ENCODE measurements at places on chromosomes 2 and 18.

GRCh38 chr2:134261398-134262131 lies 7.7 kb downstream of the MGAT5 start:
- no peak for DNase-seq

GRCh38 chr2:166610180-166610912 lies 116.3 kb upstream of the SCN7A start:
- peak; percentile 63 for DNase-seq

- no peak for DNase-seq
These were observed 1343.2 kb upstream of the LRRTM1 start for GRCh38 chr2:81647715-81648230.

GRCh38 chr2:113768770-113769169 lies 12.3 kb upstream of the SLC35F5 start:
- no peak for DNase-seq

- DNase-seq, result no peak
These were observed 64.3 kb upstream of the PSMD14 start for GRCh38 chr2:161243905-161244304.

DNA sequence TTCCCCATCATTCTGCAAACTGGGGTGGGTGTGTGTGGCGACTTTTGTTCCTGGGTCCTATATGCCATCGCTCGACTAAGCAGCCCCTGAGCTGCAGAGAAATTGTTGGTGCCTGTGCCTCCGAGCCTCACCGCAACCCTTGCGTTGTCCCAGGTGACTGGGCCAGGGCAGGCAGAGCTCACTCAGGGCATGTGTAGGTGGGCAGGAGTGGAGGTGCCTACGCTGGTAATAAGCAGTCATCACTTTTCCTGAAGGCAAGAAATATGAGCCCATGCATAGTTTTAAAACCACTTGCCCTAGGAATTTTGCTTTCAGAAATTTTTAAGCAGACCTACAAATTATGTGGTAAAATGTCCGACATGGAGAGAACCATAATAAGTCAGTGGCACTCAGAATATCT lies 197.8 kb downstream of the SMAD7 start:
- no peak for DNase-seq

DNA sequence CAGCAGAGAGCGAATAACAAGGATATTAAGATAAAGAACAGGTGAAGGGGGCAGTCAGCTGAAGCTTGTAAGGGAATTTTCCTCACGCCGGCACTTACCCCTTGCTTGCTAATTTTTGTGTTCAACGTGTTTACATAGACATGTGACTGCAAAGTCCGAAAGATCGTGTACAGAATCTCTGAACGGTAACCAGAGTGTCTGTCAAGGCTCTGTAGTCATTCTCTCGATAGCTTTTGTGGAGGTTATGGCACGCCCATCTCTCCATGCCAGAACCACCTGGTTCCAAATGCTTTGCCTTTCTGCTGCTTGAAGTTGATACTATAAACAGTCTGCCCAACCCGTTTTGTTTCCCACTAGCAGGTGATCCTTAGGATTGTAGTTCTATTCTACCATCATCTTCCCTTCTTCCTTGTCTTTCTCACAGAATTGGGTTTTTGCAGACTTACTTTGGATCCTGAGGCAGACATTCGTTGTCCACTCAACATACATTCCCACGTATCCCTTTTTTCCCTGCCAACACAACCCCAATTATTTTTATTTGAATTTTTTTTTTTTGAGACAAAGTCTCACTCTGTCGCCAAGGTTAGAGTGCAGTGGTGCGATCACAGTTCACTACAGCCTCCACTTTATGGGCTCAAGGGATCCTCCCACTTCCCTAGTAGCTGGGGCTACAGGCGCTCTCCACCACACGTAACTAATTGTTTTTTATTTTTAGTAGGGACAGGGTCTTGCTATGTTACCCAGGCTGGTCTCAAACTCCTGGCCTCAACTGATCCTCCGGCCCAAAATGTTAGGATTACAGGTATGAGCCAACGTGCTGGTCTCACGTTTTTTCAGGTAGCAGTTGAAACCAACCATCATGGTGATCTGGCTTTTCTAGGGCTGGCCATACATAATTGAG lies 1.3 kb upstream of the USP34 start:
- no peak for DNase-seq

- DNase-seq, result no peak
These were observed 63.9 kb downstream of the GYPC start for GRCh38 chr2:126719833-126720351.

DNA sequence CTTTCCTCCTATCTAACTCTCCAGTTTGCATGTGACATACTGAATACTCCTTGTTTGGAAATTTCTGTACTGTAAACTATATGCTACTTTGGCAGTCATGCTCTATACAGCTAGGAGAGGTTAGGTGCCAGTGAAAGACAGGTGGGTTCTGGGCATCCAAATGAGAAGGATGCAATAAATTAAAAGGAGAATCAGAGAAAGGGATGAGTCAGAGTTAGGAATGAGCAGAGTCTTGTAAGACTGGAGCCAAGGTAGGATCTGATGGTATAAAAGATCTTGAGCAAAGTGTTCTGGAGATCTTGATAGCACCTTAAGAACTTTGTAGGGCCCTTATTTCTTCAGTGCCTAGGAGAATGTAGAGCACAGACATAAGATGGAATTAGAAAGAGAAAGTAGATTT lies 58.7 kb upstream of the STAM2 start:
- no peak for DNase-seq

DNA sequence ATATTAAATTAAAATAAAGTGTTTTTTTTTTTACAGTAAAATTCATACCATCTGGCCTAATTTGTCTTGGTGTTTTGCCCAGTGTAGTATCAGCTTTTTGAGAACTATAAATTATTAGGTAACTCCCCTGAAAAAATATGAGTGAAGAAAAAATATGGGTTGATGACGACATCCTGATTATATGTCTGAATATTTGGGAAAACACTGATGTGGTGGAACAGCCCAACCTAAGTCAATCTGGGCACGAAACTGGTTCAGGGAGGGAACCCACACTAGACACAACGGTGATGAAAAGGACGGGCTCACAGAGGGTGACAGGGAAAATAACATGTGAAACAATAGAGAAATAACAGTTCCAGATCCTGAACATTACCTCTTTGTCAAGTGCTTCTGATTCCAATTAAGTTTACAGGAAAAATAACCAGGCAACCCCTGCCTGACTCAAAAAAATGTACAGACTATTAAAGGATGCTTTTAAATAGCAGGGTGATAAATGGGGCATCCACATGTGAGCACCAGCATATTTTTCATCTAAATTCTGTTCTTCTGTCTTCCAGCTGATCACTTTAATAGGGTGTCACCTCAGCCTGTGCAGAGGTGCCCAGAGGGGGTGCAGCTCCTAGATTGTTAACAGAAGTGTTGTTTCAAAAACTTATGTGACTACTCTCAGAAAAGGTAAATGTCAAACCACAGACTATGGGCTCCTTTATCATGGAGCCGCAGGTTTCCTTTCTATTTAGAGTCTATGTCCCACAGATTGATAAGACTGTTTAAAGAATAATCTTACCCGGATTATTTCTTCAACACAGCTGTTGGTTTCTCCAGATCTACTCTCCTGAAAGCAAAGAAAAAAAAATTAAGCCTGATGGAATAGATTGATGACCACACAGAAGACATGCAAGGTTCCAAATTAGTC lies 305.4 kb downstream of the AFF3 start:
- no peak for DNase-seq

DNA sequence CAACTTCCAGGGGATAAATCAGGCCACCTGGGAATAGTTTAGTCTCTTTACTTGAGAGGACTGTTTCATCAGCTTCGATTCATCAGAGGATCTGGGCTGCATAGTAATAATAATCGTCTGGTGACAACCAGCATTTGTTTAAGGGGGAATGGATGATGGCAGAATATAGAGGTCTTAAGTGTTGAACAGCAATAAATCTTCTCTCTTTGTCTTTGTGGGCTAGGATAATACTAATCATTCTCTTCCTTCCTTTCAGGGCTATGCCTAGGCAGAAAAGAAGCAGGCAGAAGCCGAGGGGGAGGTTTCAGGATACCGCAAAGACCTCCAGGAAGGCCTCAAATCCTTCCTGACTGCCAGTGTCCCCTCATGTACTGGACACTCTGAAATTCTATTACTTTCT lies 150.4 kb upstream of the GAREM1 start:
- DNase-seq, result no peak

DNA sequence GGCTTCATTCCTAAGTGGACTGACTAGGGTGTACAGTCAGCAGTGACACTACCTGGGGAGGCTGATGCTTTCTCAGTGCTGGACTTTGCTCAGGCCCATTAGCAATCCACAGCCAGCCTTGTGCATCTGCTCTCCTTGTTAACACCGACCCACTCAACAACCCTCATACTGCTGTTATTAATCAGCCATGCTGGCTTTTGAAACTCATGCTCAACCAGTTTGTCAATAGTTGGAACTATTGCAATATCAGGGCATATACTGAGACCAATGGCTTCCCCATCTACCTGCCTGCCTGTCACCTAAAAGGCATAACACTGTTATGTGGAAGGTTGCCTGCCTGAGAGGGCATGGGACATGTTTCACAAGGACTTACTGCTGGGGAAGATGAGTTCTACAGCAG lies 39.4 kb downstream of the GAD1 start:
- no peak for DNase-seq

- no peak for DNase-seq
These were observed 257.7 kb downstream of the CDCA7 start for GRCh38 chr2:173612354-173612753.

DNA sequence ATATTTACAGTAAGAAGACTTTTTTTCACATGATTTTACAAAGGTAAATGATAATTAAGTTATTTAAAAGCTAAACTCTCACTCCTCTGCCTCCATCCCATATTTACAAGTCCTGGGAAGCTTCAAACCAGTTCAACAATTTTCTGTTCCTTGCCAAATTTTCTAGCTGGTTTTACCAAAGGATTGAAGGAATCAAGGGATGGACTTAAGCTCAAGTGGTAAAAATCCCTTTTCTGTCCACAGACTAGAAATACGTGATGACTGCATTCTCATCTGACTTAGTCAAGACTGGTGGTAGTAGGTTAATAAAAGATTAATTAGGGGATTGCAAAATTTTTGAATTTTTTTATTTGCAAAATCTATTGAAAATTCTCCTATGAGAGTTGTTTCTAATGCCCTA lies 297.3 kb downstream of the MTX2 start:
- no peak for DNase-seq

DNA sequence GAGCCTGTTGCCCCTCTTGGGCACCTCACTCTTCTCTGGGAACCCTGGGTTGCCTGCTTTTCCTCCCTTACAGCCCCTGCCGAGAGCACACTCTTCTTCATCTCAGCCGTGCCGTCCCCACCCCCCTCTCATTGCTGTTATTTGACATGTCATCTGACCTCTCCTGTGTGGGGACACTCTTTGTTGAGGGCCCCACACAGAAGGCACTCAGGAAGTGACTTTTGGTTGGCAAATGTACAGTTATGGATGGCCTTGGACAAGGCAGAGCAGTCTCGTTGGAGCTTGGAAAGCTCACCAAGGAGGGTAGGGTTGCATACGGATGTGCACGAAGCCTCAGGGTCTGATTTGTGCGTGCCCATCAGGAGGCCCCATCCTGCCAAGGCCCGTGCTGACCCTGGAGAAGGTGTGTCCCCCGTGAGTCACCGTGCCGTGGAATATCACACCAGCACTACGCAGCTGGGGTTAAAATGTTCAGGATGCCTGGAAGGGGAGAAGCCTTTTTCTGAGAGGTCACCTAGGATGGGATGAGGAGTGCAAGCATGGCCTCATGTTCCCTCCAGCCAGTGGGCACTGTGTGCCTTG lies 93.9 kb downstream of the CTIF start:
- peak; percentile 24 for DNase-seq

GRCh38 chr2:98731894-98732349 lies 990 bp upstream of the MGAT4A start:
- DNase-seq, result no peak

- no peak for DNase-seq
These were observed 112.9 kb downstream of the PLB1 start for GRCh38 chr2:28608500-28609424.

All from sigmoid colon (tissue), 7 donors.